ENCODE measurements at places on chromosomes 7 and 10. TPM values are rescaled to one million over a fixed set of nuclear protein-coding genes. Genes with fewer than 3 reads are reported as not detected.
A peak's percentile ranks its signal among the peaks of the same experiment; 100 is the strongest.

- no peak for DNase-seq
These were observed 65.6 kb downstream of the SH3PXD2A start for GRCh38 chr10:103789771-103790201.

- DNase-seq = no peak
These were observed 140.1 kb upstream of the ADAM12 start for GRCh38 chr10:126528315-126528835.

GRCh38 chr10:73906524-73907447 lies 4.1 kb upstream of the PLAU start:
- DNase-seq = peak; percentile 99

DNA sequence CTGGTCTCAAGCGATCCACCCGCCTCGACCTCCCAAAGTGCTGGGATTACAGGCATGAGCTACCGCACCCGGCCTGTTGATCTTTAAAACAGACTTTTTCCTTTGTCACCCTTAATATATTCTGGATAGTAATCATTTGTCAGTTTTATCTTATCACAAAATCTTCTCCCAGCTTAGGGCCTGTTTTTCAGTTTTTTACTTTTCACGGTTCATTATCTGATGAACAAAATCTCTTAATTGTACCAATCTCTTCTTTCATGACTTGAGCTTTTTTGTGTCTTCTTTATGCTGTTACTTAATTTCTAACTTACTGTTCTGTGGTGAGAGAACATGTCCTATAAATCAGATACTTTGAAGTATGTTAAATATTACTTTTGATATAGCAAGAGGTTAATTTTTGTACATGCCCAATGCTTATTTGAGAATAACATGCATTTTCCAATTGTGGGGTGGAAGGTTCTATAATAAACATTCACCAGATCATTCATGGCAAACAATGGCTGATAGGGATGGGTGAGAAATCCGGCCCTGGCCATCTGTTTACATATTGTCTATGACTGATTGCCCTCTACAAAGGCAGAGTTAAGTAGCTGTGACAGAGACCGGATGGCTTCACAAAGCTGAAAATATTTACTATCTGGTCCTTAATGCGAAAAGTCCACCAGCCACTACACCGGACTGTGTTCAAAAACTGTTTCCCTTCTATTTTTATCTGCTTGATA lies 5.3 kb downstream of the PAPOLB start:
- DNase-seq = no peak

DNA sequence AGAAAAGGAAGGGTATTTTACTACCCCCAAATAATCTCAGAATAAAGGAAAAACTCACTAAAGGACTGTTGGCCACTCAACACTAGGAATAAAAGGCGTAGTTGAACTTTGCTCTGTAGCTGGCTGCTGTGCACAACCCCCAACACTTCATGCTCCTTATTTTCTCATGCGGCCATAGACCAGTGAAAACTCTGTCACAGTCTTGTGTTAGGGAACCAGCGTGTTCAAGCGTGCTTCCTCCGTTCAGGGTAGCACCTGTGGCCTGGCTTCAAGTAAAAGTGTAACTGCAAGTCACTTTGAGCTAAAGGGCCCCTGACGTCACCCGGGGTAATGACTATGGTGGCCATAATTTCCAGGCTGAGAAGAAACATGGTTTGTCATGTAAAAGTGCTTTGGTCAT lies 27.0 kb downstream of the BLNK start:
- DNase-seq = no peak

- DNase-seq = no peak
These were observed 20.6 kb downstream of the PDE1C start for GRCh38 chr7:32049599-32049998.

- DNase-seq = peak; percentile 67
These were observed 367.7 kb upstream of the SEMA3D start for GRCh38 chr7:85554236-85555178.

GRCh38 chr10:129531969-129532660 lies 65.1 kb downstream of the MGMT start:
- DNase-seq = peak; percentile 43

GRCh38 chr10:33120275-33120674 lies 162.2 kb upstream of the ITGB1 start:
- DNase-seq = no peak

GRCh38 chr7:16753102-16753931 lies at the start of gene TSPAN13:
Gene TSPAN13 (plus strand): TSS chr7:16753755. CDS start chr7:16753968, 213 bp downstream.
- peak; percentile 71 for DNase-seq

- DNase-seq = no peak
These were observed 81.9 kb upstream of the BTBD16 start for GRCh38 chr10:122189185-122189584.

DNA sequence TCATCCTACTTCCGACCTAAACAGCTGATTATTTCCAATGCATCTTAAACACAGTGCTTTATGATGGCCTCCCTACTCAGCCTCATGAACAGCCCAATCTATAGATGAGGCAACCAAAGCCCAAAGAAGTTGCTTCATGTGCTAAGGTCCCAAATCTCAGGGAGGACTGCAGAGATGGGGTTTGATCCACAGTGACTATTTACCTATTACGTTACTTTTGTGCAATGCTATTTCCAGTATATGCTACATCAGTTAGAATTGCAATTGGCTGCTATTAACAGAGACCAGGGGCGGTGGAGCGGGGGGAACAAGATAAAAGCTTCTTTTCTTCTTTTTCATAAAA lies 153.0 kb upstream of the TNS3 start:
- DNase-seq = no peak

DNA sequence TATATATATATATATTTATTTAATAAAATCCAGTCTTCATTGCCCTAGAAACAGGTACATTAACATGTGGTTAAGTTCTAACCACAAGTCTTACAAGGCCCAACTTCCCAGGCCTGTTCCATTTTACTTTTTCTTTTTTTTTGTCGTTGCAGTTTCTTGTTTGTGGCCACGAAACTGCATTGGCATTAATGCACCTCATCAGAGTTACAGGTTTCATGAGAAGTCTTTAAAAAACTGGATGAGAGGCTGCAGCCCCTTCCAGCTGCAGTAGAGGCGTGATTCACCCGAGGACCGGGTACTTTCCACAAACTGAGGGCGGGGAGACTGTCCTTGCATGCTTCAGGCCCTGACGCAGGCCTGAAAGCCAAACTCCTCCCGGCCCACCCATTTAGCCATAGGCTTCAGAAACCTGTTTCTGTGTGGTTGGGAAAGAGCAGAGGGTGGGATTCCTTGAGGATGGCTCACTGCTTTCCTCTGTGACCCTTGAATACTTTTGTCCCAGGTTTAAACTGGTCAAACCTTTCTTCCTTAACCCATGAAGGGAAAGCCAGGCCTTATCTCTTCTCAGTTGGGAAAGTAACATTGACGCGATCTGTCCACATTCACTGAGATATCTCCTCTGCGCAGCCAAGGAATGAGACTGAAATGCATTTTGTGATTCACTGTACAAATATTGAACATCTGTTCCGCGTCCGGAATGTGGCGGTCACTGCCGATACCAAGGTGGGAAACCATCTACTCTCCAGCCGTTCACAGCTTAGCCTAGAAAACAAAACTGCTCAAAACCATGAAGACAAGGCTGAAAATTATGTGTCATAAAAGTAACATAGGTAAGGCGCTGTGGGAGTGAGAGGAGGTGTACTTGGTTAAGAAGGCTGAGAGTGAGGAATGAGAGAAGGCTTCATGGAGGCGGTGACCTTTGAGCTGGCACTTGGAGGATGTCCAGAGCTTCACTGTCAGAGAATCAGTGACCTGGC lies 311.7 kb downstream of the GATA3 start:
- peak; percentile 99 for DNase-seq

GRCh38 chr7:150373049-150373801 lies 4.6 kb downstream of the REPIN1 start:
- no peak for DNase-seq

DNA sequence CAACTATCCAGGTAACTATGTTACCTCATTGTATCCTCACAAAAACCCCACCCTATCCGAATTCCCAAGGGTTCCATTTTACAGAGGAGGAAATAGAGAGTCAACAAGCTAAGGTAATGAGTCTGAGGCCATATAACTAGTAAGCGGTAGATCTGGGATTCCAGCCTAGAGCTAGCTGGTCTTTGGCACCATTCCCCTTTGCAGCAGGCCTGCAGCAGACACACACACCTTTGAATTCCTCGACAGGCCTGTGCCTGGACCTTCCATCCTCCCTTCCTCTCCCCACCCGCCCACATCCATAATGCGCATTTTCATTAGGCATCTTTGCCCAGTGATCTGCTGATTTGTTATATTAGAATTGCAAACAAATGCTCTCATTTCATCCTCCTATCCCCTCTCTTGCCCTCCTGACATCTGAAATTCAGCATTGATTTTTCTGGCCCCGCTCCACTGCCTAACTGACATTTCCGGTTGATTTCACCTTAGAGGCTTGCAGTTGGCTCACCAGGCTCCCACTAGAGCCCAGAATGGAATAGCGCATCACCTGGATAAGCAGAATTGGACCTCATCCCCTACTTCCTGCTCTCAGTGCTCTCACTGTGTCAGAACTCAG lies 129.5 kb downstream of the PLXNA4 start:
- no peak for DNase-seq

GRCh38 chr10:61986788-61987492 lies 85.4 kb downstream of the ARID5B start:
- DNase-seq = no peak

DNA sequence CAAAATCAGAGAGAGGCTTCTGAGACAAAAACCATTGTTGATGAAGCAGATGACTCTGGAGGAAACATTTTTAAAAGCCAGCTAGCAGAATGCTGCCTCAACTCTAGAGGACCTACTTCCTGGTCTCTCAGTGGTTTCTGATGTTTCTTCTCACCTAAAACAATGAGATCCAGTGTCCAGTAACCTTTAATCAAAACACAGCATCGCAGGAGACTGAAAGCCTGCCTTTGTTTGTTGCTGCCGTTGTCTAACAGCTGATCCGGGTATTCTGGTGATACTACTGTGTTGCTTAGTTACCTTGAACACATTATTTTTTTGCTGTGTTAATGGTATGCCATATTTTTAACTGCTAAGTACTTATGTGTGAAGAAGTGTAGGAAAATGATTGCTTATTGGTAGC lies 70.9 kb downstream of the WIPF3 start:
- DNase-seq = no peak

SPOCK2 gene
- total RNA-seq = 1.4 TPM

MOGAT3 gene
- total RNA-seq = not detected

SLC18A3 gene
- total RNA-seq = 4.6 TPM

CARD11 gene
- total RNA-seq = 6.6 TPM

SLC26A5 gene
- not detected for total RNA-seq

VSIR gene
- total RNA-seq = 2.9 TPM

ABCB1 gene
- total RNA-seq = 1.8 TPM

SPDYE9 gene
- total RNA-seq = not detected

VTI1A gene
- 33.5 TPM for total RNA-seq

AMPH gene
- total RNA-seq = 3.3 TPM

FRG2B gene
- total RNA-seq = not detected

OR2A1 gene
- total RNA-seq = not detected
